ENCODE measurements at places on chromosomes 6 and 20. TPM values are rescaled to one million over a fixed set of nuclear protein-coding genes. Genes with fewer than 3 reads are reported as not detected.

GPRC6A gene
- not detected for polyA plus RNA-seq

EEF1A1 gene
- 23,811 TPM for polyA plus RNA-seq

STX7 gene
- polyA plus RNA-seq = 34.9 TPM

BPI gene
- 0.66 TPM for polyA plus RNA-seq

SPATS1 gene
- polyA plus RNA-seq = not detected

SLC17A9 gene
- polyA plus RNA-seq = 0.54 TPM

C4A gene
- polyA plus RNA-seq = 19.3 TPM

FAM83B gene
- polyA plus RNA-seq = not detected

C6orf132 gene
- 0.29 TPM for polyA plus RNA-seq

FLOT1 gene
- 105 TPM for polyA plus RNA-seq

LAMA4 gene
- polyA plus RNA-seq = 135 TPM

GRCh38 chr6:72413884-72414283, 208.0 kb upstream of the KCNQ5 start:
- DNase-seq = no peak

DNA sequence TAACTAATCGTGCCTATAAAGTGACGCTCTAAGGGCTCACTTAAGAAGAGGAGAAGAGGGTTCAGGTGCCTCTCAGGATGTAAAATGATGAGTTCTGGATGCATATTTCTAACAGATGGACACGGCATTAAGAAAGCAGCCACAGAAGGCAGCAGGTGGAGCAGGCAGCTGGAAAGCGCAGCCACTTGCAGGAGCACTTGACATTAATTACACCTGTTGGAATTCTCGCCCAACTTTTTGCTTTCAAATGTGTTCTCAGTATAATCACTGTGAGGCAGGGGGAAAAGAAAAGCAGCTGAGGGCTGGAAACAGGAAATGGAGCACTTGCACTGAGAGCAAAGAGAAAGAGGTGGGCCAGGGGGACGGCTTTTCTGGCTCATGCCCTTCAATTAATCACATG, 164.2 kb downstream of the NKAIN2 start:
- DNase-seq = no peak

DNA sequence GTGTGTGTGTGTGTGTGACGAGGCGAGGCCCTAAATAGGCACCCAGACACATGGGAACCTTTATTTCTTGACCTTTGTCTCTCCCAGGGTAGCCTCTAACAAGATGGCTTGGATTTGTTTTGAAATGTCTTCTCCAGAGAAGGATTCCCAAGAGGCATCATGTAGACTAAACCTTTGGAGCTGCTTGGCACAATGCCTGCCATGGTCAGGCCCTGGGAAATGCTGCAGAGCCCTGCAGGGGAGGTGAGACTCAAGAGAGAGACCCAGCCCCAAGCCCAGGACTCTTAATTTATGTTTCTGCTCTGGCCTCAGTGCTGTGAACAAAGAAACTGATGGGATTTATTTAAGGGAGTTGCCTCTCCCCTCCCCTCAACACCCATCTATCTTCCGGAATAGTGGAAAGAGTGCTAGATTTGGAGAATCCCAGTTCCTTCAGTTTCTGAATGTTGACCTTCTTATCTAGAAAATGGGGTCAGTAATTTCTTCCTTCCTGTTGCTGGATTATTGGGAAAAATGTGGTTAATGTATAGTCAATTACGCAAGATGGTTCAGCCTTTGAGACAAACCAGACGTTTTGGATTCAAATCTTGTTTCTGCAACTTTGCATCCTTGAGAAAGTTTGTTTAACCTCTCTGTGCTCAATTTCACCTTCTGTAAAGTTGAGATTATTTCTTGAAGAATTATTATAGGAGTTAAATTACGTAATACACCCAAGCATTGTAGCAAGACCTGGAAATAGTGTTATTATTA, 434.8 kb downstream of the MAFB start:
- no peak for DNase-seq

- DNase-seq = no peak
These were observed 24.7 kb downstream of the FNDC1 start for GRCh38 chr6:159193923-159194322.

DNA sequence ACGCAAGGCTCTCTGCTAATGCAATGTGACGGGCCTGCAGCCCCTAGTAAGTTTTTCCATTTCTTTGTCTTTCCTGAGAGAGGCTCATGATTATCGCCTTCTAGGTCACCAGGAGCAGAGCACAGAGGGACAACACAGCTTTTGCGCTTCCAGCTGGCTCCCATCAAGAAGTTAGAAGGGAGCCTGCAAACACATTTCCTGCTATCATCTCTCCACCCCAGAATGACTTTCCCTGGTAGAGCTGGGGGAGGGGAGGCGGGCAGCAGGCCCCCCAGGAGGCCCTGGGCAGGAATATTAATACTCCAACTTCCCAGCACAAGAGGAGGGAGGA, 35.7 kb upstream of the CCDC167 start:
- DNase-seq = no peak

DNA sequence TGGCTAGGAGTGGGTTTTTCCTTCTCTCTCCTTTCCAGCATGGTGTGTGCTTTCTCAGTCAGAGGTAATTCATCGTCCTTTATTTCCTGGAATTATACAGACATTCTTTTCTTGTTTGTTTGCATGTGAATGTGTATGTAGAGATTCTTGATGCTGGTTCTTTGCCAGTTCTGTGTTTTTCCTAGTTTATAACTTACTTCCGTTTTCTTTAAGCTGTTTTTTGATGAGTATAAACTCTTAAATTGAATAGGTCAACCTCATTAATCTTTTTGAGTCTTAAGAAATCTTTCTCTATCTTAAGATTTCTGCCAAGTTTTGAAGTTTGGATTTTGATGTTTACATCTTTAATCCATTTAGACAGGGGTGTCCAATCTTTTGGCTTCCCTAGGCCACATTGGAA, 38.7 kb downstream of the IGF2R start:
- no peak for DNase-seq

DNA sequence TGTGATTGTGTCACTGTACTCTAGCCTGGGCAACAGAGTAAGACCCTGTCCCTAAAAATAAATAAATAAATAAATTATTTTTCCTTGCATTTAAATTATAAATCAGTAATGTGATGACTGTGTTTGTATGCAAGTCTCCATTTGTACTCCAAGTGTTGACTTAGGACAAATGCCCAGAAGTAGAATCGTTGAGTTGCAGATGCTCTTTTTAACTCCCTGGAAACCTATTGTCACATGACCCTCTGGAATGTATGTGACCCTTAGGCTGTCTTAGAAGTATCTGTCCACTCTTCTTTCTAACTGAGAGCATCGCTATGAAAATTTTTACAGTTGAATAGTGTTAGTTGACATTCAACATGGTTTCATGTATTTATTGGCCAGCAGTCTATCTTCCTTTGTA, 18.8 kb downstream of the OR2A4 start:
- DNase-seq = no peak

GRCh38 chr6:145531822-145532221, 203.5 kb downstream of the EPM2A start:
- DNase-seq = no peak

GRCh38 chr6:379410-380181, 12.0 kb upstream of the IRF4 start:
- no peak for DNase-seq

- DNase-seq = no peak
These were observed 70.3 kb downstream of the SCML4 start for GRCh38 chr6:107753778-107754177.

- DNase-seq = no peak
These were observed 18.4 kb downstream of the LCA5 start for GRCh38 chr6:79518842-79519241.

GRCh38 chr6:144283646-144284477, 1.3 kb upstream of the UTRN start:
- DNase-seq = no peak

GRCh38 chr6:40901322-40902055, 137.5 kb downstream of the UNC5CL start:
- DNase-seq = no peak

DNA sequence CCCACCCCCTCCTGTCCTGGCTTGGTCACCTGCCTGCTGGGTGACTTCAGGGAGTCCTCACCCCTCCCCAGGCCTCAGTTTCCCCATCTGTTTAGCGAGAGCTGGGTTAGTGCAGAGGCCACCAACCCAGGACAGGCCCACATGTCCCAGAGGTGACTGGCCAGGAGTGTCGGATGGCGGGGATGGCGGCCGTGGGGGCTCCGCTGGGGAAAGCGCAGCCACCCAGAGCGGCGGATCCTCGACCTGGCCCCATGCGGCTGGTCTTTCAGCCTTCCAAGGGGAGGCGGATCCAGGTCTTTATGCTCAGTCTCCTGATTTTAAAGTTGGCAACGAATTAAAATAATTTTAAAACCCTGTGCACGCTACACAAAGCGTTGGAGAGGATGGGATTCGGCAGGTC, 31.0 kb upstream of the GATA5 start:
- DNase-seq = no peak

GRCh38 chr6:79149884-79150283, 71.8 kb upstream of the PHIP start:
- DNase-seq = no peak

Data from forelimb muscle (tissue), 1 donor.